ENCODE measurements at places on chromosomes 5 and 9. TPM values are rescaled to one million over a fixed set of nuclear protein-coding genes. Genes with fewer than 3 reads are reported as not detected.

LCN9 gene
- total RNA-seq, result not detected

PCSK1 gene
- 1.3 TPM for total RNA-seq

FOXD4 gene
- total RNA-seq, result 0.42 TPM

MYOT gene
- total RNA-seq, result 19.4 TPM

PRDM9 gene
- total RNA-seq, result not detected

LCN6 gene
- 12.5 TPM for total RNA-seq

DBH gene
- not detected for total RNA-seq

IL9 gene
- not detected for total RNA-seq

CHD1 gene
- 36.6 TPM for total RNA-seq

DMRTA1 gene
- total RNA-seq, result 4.5 TPM

FAM221B gene
- not detected for total RNA-seq

GRCh38 chr9:36443581-36443980 lies 43.5 kb upstream of the RNF38 start:
- no peak for DNase-seq

- no peak for DNase-seq
These were observed 336.7 kb upstream of the CLINT1 start for GRCh38 chr5:158195416-158196210.

DNA sequence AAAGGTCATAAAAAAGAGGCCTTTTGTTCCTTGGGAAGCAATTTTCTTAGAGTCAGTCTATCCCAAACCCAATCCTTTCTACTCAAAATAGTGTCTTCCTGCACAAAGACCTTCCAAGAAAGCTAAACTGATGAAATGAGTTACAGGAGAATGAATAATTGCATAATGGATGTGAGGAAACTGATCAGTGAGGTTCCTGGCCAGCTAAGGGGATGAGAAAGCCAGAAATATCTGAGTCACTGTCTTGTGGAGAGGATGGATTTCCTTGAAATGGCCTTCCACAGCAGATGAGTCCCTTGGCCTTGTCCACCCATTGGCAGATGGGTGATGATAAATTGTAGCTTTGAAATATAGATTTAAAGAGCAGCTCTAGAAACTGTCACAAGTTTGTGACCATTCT lies 756.1 kb downstream of the DNAH5 start:
- DNase-seq, result no peak

GRCh38 chr9:100216178-100216787 lies 117.2 kb downstream of the INVS start:
- no peak for DNase-seq

DNA sequence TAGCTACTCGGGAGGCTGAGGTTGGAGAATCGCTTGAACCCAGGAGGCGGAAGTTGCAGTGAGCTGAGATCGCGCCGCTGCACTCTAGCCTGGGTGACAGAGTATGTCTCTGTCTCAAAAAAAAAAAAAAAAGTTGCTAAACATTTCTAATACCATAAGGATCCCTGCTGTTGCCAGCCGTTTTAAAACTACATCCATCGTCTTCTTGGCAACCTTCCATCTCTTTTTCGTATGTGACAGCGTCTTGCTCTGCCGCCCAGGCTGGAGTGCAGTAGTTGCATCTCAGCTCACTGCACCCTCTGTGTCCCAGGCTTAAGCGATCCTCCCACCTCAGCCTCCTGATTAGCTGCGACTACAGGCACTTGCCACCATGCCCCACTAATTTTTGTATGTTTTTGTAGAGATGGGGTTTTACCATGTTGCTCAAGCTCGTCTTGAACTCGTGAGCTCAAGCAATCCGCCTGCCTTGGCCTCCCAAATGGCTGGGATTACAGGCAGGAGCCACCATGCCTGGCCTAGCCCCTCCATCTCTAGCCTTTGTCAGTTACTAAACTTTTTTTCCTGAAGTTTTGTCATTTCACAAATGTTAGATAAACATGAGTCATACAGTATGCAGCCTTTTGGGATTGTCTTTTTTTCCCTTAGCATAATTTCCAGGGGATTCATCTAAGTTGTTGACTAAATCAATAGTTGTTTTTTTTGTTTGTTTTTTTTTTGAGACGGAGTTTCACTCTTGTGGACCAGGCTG lies 13.5 kb downstream of the NSD1 start:
- no peak for DNase-seq

- DNase-seq, result peak; percentile 94
These were observed 739 bp downstream of the C9orf72 start for GRCh38 chr9:27572566-27572917.

DNA sequence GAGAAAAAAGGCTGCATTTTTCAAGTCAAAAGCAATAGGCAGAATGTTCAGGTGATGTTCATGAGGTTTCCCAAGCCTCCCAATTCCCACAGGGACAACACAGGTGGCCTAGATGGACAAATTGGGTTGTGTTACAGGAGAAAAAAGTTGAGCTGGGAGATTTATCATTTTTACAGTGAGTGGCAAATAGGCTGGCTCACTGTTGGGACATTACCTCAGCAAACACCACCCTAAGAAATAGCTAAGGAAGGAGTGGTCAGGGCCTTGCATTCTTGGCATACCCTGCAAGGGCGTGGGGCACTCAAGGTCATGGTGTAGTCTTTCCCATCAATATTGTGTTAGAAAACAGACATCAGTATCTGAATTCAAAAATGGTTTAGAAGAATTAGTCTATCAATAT lies 23.3 kb upstream of the CPLANE1 start:
- DNase-seq, result no peak

GRCh38 chr9:95979446-95979845 lies 104.0 kb downstream of the ERCC6L2 start:
- DNase-seq, result no peak

DNA sequence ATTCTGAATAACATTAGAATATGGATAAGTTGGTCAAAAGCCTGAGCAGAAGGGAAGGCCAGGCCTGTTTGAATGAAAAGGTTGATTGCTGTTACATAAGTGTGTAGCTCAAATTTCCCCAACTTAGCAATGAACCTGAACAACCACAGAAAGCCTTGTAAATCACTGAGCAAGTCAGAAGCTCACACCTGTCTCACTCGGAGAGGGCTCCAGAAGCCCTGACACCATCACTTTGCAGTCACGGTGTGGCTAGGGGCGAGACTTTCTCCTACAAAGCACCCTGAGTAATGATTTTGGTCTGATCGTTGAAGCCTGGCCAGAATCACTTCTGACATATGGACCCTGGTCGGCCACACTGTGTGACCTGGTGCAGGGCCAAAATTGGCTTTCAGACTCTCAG lies 62.0 kb downstream of the MTX3 start:
- DNase-seq, result no peak

GRCh38 chr5:172188893-172189692 lies 1.1 kb upstream of the STK10 start:
- DNase-seq, result no peak

GRCh38 chr9:70411930-70412831 lies 2.3 kb downstream of the KLF9 start:
- DNase-seq, result no peak

GRCh38 chr5:64530076-64530475 lies 24.3 kb downstream of the RGS7BP start:
- DNase-seq, result no peak

- no peak for DNase-seq
These were observed 257.7 kb downstream of the TLE1 start for GRCh38 chr9:81431641-81432040.

- DNase-seq, result no peak
These were observed 116.6 kb upstream of the SLC44A1 start for GRCh38 chr9:105127863-105128220.

- DNase-seq, result no peak
These were observed 9.9 kb downstream of the PRUNE2 start for GRCh38 chr9:76896035-76896434.

- no peak for DNase-seq
These were observed 44.9 kb upstream of the HCN1 start for GRCh38 chr5:45741110-45741509.

All from esophagus muscularis mucosa (tissue), 4 donors.